Right lung (tissue), 10 donors: ENCODE measurements at places on chromosomes 11 and 22.

DNA sequence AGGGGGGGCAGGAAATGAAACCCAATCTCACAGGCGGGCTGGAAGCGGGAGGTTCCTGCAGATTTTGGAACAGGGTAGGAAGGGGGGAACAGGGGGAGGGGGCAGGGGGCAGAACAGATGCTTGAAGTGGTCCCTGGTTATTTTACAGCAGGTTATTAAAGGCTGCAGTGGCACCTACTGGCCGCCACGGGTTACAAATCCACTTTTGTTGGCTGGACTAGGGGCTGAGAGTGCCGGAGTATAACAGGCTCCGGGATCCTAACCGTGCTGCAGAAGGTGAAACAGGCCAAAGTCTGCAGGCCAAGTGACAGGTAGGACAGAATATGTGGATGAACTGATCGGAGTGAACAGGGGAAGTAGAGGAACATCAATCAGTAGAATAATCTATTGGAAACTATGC is 2.5 kb downstream of the ROBO3 start:
- no peak for DNase-seq

DNA sequence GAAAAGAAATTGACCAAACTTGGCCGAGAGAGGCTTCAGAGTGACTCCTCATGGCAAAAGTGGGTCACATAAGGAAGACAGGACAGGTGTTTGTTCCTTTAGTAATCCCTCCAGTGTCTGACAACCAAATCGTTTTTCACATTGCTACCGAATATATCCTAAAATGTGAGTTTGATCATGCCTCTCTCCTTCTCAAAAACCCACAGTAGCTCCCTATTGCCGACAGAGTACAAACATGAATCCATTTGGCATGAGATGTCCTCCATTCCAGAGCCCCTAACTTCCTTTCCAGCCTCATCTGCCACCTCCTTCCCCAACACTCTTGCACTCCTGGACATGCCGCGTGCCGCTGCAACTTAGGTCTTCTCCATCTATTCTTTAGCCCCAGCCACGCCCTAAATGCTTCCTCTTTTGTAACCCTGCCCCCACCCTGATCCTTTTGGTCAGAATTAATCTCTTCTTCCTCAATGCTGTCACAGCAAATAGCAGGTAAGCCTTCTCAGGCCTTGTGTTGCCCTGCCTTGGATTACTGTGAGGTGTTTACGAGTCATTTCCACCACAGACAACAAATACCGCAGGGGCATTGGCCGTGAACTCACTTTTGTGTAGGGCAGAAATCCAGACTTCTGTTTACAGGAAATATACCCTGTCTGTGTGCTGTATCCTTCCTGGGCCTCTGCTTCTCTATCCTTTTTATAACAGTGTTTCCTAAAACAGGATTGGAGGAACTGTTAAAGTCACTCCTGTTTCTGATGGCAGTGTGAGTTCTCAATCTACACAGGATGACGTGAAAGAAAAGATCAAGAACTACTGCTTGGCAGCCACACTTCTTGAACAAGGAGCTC is 66.0 kb upstream of the FTH1 start:
- DNase-seq = no peak

- DNase-seq = no peak
These were observed 313 bp downstream of the PRCP start for GRCh38 chr11:82899957-82900276.

DNA sequence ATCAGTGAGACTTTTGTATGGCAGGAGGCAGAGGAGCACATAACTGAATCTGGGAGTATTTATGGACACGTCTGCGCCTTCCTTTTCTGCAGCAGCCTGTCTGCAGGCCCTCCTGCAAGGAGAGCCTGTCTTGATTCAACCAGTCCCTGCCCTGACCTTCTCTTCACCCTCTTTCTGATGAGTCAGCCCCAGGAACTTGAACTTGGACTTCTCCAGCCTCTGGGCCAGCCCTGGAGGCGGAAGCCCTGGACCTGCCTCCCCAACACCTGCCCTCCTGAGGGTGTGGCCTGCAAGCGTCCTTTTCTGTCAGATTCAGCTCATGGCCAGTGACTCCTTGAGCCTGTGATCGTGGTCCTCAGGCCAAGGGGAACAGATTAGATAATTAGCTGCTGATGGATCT is 20.0 kb downstream of the DAGLA start:
- no peak for DNase-seq

DNA sequence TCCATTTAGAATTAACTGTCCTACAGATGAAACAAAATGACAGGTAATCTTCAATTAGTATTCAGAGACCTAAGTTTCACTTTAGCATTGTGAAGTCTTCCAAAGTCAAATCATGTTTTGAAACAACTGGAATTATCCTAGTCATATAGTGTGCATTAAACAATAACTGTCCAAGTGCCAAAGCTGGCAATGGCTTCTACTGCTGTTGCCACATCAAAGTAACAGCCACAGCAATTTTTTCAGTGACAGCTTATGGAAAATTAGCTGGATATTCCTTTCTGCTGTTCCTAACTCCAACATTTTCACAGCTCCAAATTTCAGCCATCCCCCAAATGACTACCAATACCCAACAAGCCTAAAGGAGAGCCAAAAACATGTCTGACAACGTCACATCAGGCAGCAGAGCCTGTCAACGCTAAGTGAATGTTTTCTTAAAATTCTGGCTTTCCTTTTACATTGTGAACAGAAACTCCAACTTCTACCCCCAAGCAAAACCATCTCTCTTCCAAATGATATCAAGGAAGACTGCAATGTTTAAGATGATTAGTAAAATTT is 45.3 kb upstream of the CCDC34 start:
- DNase-seq = peak; percentile 39

DNA sequence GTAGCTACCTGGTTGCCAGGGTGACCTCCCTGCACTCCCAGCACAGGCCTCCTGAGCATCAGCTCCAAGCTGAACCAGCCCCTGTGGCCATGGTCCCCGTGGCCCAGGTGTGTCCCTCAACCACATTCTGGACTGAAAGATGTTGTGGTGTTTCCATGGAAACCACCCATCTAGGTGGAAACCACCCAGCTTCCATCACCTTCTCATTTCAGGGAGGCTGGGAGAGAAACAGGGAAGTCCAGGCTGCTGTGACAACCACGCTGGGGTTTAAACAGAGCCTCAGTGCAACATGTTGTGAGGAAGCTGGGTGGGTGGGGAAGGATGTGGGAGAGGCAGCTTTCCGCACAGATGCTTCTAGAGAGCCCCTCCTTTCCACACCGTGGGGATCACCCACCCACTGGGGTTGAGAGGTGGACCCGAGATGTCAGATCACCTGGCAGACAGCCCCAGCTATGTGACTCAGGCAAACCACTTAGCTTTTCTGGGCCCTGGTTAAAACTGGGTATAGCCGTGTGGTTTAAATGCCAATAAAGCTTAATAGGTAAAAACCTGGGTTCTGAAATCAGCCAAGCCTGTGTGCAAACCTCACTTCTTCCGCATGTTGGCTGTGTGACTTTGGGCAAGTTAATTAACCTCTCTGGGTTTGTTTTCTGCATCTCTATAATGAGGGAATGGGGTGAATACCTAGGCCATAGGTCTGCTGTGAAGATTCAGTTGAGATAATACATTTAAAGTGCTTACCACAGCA is 46.4 kb downstream of the CD82 start:
- DNase-seq = no peak
